ENCODE measurements at places on chromosomes 4 and X. TPM values are rescaled to one million over a fixed set of nuclear protein-coding genes. Genes with fewer than 3 reads are reported as not detected.

- no peak for DNase-seq
Observed at GRCh38 chr4:41656572-41657520, 91.7 kb downstream of the PHOX2B start.

- DNase-seq = no peak
Observed at GRCh38 chr4:48297256-48297846, 27.7 kb upstream of the TEC start.

GRCh38 chr4:186739802-186740434 is 16.3 kb upstream of the FAT1 start:
- DNase-seq = no peak

DNA sequence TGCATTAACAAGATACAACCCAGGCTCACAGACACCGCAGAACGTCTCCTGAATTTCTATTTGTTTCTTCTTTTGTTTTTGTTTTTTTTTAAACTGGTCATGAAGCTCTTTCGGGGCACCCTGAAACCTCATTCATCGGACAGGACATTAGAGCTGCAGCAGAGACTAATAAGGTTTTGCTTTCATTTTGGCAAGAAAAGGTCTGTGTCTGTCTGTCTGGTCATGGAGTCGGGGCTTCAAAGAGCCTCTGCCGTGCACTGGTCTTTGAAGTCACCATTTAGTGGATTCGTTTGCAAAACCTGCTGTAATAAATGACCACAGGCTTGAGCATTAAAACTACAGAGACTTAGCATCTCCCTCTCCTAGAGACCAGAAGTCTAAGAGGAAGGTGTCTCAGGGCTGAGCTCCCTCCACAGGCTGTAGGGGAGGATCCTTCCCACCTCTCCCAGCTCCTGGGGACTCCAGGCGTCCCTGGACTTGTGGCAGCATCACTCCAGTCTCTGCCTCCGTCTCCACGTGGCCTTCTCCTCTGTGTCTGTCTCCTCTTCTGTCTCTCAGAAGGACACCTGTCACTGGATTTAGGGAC is 247.5 kb downstream of the CRLF2 start:
- DNase-seq = peak; percentile 8

GRCh38 chrX:83771664-83772063 is 89.3 kb upstream of the CYLC1 start:
- DNase-seq = no peak

Gene GASK1B
- 100 TPM for total RNA-seq

DNA sequence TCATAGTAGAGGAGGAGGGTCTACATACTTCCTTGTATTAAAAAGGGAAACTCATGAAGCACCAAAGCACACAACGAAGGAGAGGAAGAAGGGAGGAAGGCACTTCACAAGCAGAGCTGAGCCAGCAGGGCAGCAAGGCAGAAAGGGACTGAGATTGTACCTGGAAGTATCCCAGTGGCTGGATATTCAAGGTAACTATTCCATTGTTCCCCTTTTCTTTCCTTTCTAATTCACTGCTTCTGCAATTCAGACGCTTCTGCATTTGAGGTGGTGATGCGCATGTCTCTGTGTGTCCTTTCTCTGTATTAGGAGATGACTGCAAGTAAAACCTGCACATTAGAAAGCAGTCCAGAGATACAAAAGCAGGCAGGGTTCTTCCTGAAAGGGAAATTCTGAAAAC is 54.9 kb downstream of the UBQLN2 start:
- DNase-seq = no peak

- no peak for DNase-seq
Observed at GRCh38 chrX:50036426-50036825, 114.0 kb downstream of the CLCN5 start.

- DNase-seq = no peak
Observed at GRCh38 chr4:126130215-126130614, 815.5 kb downstream of the FAT4 start.

Gene CORIN
- 0.36 TPM for total RNA-seq

DNA sequence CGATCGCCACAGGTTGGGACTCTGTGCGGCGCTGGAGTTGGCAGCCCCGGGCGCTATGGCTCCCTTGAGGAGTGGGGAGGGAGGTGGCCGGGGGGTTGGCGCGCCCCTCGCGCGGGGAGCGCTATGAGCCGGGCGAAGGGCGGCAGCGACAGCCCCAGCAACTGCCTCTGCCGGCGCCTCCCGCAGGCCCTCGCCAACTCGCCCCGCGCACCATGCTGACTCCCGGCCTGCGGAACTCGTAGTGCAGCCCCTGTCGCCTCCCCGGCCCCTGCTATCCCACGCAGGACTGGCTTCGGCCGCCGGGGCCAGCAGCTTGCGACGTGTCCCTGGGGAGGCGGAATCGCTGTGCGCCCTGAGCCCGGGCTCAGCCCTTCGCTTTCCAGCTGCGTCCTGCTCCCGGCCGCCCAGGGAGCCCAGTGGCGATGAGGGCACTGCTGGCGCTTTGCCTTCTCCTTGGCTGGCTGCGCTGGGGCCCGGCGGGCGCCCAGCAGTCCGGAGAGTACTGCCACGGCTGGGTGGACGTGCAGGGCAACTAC is 415 bp downstream of the SHISA3 start:
- no peak for DNase-seq

Gene LRIT3
- total RNA-seq = 0.31 TPM

Gene DDX3X
- total RNA-seq = 334 TPM

DNA sequence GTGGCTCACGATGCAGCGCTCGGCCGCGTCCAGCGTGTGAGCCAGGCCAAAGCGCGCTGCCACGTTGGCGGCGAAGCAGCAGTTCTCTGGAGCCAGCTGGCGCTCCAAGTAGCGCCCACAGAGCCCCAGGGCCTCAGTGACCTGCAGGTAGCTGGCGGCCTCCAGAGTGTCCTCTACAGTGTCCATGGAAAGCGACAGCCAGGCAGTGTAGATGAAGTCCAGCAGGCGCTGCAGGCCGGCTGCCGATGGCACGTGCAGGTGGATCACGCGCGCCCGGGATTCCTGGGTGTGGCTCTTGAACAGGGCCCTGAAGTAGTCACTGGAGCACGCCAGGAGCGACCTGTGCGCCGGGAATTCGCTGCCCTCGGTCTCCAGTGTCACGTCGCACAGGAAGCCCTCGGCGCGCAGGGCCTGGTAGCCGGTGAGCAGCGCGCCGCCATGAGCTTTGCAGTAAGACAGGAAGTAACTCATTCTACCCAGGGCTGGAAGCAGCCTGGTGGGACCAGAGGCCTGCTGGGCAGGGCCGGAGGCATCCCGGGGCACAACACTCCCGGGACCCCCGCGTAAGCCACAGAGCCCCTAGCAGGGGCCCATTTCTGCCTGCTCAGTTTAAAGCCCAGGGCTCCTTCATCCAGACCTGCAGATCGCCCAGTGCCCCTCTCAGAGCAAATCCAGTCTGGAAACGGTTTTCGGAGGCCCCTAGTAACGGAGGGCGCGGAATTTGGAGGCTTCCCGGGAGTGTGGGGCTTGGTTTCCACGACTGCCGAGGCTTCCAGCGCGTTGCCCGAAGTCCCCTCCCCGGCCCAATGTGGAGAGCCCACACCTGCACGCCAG is 595 bp downstream of the KLHL34 start:
- no peak for DNase-seq

Gene RNF175
- total RNA-seq = 2.3 TPM

- no peak for DNase-seq
Observed at GRCh38 chr4:71867598-71867997, 83.7 kb upstream of the GC start.

- no peak for DNase-seq
Observed at GRCh38 chr4:129046055-129046959, 47.0 kb downstream of the SCLT1 start.

DNA sequence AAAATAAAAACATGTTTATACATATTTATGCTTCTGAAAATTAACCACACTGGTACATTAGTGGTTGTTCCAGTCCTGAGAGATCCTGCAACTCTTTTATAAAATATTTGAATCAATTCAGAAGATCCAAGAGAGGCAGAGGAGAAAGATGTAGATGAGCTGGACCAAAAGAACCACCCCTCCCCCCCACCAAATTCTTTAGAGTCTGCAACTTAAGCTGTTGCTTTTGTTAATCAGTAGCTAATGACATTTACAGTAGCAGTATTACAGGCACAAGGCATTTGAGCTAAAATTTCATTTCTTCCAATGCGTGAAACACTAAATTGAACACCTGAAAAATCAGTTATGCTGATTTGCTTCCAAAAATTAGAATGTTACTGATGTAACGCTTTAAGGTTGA is 61.5 kb downstream of the PDK3 start:
- DNase-seq = no peak

DNA sequence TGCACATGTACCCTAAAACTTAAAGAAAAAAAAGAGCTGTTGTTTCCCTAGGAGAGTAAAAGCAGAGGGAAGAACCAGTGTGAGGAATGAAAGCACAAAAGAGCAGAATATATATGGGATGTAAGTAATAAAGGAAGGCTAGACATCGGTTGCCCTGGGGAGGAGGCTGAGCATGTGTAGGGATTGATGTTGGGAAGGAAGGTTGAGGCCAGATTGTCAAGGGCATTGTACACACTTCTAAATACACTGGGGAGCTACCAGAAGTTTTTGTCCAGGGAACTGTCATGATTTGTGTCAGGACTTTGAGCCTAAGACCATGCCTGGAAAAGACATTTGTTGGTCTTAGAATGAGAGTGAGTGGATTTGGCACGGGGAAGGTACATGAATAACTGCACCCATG is 467.1 kb downstream of the GPAT3 start:
- DNase-seq = no peak

DNA sequence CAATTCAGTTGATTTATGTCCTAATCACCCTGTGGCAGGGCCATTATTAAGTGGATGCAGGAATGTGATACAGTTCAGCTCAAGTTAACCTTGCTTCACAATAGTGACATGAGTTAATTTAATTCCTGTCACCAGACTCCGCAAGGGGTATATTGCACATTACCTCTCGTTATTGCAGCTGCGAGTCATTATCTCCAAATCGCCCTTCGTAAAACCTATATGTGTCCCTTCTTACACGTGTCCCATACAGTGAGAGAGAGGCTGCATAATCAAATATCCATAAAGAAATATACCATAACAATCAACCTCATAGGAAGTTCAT is 369.9 kb upstream of the ANXA10 start:
- DNase-seq = no peak

Gene KDR
- 60.7 TPM for total RNA-seq

GRCh38 chr4:86329431-86329830 is 30.4 kb downstream of the MAPK10 start:
- DNase-seq = no peak

DNA sequence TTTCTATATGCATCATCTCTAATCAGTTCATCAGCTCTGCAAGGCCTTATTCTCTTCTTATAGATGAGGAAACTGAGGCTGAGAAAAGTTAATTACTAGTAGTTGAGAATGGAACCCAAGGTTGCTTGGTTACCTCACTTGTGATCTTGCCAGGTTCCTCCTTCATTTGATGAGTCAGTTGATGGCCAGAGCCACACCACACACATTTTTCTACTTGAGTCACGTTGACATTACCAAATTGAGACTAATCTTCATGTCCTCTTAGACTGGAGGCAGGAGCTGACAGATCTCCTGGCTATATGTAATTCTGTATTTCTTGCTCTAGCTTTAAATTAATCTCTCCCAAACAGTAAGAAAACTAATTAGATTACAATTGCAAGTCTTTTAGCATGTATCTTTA is 428.4 kb downstream of the AFF2 start:
- no peak for DNase-seq

DNA sequence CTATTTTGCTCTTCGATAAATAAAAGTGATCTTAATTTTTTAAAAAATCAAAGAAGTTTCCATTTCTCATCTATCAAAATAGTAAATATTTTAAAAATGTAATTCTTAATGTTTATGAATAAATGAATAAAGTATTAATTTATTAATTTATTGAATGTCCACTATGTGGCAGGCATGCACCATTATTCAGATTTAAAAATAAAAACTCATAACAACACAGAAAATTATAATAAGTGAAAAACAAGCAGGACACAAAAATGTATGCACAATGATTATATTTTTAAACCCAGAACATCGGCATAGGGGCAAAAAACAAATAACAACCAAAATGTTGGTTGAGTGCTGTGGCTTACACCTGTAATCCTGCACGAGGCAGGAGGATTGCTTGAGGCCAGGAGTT is 5.3 kb upstream of the PYURF start:
- DNase-seq = no peak

Gene IRS4
- 1.2 TPM for total RNA-seq

DNA sequence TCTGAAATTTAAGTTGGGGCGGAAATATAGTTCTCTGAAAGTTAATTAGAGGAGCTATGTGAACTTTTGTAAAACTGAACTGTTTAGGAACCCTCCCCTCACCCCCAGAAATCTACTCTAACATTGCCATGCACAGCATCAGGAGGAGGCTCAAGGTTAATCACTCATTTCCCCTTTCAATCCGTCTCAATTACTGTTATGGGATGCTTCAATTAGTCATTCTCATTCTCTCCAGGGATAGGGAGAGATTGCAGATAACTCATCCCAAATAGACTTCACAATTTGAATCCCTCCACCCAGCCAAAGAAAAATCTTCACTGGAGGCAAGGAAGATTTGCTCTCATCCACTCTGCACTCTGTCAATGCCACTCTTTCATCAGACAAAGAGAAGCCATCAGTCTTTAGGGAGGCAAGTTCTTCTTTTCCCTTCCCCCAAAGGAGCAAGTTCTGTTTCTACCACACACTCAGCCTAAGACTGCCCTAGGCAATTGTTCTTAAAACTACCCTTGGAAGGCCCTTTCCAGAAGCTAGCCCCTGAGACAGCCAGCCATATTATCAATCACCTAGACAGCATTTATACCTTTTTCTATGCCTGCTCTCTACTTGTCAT is 140.4 kb downstream of the SLC10A7 start:
- no peak for DNase-seq

Gene SPANXN4
- total RNA-seq = not detected

DNA sequence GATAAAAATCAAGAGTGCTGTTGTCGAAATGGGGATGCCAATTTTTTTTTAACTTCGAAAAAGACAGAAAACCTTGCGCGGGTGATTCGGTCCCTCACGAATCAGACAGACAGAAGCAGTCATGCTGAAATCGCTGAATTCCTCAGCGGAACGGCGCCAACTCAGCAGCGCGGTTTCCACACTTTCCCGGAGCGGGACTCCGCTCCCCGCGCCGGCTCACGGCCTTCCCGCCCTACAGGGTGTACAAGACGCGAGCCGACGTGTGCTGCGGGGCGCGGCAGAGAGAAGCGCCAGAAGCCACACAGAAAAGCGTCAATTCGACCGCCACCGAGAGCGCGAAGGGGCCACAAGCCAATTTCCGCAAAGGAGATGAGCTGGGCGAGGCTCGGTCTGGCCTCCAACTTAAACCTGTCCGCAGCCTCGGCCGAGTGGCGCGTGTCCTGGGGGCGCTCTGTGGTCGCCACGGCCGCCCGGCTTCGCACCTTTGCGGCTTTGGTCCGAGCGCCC is 1.3 kb downstream of the NEXMIF start:
- DNase-seq = peak; percentile 59

Gene MMRN1
- 8.5 TPM for total RNA-seq

Gene SPINK2
- total RNA-seq = not detected

DNA sequence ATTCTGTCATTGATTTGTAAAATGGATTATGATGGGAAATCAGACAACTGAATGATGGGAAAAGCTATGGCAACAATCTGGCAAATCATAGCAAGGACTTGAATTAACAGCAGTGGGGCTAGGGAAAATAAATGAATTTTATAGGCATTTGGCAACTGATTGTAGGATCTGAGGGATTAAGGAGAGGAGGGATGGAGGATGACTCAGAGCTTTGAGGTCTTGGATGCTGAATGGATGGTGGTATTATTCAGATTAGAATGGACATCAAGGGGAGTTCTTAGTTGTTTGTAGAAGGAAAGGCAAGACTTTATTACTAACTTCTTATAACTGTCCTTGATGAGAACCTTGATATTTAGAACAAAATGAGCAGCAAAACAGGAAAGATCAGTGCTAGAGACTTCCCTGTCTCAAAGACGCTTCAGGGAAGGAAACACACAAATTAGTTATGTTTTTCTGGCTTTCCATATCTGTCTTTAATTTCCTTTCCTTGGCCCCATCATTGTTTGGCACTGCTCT is 51.4 kb upstream of the HHIP start:
- no peak for DNase-seq

Gene IBSP
- total RNA-seq = not detected

Gene ADRA2C
- total RNA-seq = 4.8 TPM

Data from sciatic nerve (tissue), 2 donors.